ENCODE measurements at places on chromosomes 2 and 18.

GRCh38 chr2:83901317-83901716 is 557.8 kb downstream of the SUCLG1 start:
- no peak for DNase-seq

- no peak for DNase-seq
Observed at GRCh38 chr2:205482399-205483081, 199.8 kb upstream of the NRP2 start.

DNA sequence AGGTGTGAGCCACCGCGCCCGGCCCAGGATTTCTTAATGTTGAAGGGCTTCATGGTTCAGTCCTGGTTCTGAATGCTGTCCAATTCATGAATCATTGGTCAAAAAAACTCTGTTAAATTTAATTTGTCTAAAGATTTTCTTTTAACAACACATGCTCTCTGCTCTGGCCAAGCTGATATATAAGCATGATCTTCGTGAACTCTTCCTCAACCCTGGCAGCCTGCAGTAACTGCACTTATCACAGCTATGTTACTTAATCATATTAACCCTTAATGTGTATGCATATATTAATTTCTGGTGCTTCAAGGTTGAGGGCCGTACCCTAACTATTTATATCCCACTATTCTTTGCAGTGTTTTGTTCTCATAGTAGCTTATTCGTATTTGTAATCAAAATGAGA is 29.4 kb upstream of the FRZB start:
- DNase-seq = no peak

GRCh38 chr2:200403814-200404213 is 97.3 kb downstream of the SPATS2L start:
- DNase-seq = no peak

- no peak for DNase-seq
Observed at GRCh38 chr2:70442301-70443077, 111.1 kb downstream of the TGFA start.
